ENCODE measurements at places on chromosomes 5 and 9. TPM values are rescaled to one million over a fixed set of nuclear protein-coding genes. Genes with fewer than 3 reads are reported as not detected.

The CTXN3 gene
- total RNA-seq = 2.8 TPM

The PTGDS gene
- 67.5 TPM for total RNA-seq

The OLFML2A gene
- 5.4 TPM for total RNA-seq

The WASHC1 gene
- 5.6 TPM for total RNA-seq

The PCSK1 gene
- total RNA-seq = 4.1 TPM

- DNase-seq = peak; percentile 17
Observed at GRCh38 chr9:3018691-3019230, 174.9 kb upstream of the PUM3 start.

DNA sequence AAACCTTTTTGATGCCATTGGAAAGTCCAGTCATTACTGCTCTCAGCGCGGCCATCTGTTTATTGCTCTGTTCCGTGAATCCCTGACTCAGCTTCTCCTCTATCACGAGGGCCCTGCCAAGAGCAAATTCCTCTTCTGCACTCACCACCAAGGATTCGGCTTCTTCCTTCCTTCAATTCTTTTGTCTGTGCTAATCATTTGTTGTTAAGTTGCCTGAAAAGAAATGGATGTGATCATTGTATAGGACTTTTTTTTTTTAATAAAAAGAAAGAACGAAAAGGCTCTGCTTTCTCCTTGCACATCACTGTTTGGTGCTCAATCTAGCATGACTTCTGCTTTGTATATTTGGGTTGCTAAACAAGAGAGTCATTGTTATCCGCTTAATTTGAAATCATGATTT lies 128.7 kb upstream of the PIK3R1 start:
- peak; percentile 20 for DNase-seq

DNA sequence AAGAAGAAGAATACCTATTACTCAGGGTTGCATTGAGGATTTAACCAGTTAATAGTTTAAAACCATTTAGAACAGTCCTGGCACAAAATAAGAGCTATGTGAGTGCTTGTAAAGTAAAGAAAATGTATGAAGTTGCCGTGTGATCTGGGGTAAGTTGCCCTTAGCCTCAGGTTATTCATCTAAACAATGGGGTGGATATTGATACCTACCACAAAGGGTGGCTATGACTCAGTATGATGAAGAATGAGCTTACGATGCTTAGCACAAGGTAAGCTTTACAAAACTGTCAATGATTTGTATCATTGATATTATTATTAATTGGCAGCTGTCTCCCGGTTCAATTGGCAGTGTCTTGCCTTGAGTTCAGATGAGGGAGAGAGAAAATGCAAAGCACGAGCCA lies 149.4 kb upstream of the PITX1 start:
- DNase-seq = no peak

DNA sequence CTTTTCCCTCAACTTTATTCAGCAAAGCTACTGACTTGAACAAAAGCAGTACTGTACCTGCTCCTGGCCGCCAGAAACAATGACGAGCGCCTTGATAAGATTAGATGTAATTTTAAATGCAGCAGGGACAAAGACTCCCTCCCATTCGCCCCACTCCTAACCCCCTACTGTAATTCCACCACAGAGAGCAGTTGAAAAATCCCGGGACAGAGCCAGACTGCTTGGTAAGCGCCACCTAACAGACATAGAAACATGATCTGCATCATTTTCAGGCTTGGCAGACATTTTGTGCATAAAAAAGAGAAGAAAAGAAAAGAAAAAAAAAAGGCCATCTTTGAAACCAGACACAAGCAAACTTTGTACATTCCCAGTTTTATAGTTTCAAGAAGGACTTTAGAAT lies 81.9 kb downstream of the ISL1 start:
- no peak for DNase-seq

GRCh38 chr9:91557327-91557726 lies 133.7 kb upstream of the NFIL3 start:
- no peak for DNase-seq

DNA sequence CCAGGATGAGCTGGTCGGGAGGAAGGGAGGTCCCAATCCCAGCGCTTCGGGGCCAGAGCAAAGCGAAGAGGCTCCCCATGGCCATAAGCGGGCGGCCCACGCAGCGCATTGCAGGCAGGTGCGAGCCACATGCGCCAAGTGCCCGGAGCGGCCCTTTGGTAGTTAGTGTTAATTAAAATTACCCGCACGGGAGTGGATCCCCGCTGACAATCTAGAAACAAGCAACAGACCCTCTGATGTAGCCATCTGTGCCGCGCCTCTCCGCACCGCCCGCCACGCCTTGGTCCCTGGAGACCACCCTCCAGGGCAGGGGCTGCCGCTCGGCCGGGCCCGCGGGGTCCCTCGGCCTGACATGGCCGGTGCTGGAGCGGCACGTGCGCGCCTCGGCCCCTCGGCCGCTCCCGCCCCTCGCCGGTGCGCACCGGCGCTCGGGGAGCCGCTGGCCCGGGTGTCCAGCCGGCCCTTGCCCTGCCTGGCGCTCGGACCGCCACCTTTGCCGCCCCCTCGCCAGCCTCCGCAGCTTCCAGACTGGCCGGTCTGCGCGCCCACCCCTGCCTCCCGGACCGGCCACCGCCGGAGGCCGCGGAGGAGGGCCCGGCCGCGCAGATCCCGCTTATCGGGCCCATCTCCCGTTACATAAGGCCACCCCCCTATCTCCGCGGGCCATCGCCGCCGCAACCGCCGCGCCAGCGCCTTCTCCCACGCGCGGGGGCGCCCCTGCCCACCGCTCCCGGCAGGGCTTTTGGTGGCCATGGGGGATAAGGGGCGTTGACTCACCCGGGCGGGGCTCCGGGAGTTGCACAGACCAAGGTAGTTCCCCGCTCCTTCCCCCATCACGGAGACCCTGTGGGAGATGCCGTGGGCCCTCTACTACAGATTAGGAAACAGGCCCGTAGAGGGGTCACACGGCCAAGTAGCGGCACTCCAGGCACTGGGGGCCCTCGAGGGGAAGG lies 1.9 kb upstream of the IL13 start:
- peak; percentile 30 for DNase-seq

DNA sequence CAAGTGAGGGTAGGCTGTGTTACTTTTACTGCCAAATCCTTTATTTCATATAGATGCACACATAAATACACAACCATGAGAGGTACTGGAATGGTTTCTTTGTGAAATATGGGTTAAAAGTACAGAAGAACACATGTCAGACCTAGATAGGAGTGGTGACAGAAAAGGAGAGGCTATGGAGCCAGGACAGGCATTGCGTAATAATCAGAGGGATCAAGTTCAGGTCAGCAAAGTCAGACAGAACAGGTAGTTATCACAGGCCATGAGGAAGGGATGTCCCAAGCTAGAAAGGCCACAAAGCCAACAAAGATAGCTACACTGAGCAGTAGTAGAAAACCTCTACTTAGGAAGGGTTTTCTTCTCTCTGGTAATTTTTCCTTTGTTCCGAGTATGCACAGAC lies 272.6 kb downstream of the KCNN2 start:
- no peak for DNase-seq

All from cerebellum (tissue), 4 donors.